Ovary (tissue), 10 donors: ENCODE measurements at places on chromosomes 13 and 19. TPM values are rescaled to one million over a fixed set of nuclear protein-coding genes. Genes with fewer than 3 reads are reported as not detected.

- no peak for DNase-seq
Observed at GRCh38 chr13:96036515-96036914, 16.7 kb downstream of the UGGT2 start.

DNA sequence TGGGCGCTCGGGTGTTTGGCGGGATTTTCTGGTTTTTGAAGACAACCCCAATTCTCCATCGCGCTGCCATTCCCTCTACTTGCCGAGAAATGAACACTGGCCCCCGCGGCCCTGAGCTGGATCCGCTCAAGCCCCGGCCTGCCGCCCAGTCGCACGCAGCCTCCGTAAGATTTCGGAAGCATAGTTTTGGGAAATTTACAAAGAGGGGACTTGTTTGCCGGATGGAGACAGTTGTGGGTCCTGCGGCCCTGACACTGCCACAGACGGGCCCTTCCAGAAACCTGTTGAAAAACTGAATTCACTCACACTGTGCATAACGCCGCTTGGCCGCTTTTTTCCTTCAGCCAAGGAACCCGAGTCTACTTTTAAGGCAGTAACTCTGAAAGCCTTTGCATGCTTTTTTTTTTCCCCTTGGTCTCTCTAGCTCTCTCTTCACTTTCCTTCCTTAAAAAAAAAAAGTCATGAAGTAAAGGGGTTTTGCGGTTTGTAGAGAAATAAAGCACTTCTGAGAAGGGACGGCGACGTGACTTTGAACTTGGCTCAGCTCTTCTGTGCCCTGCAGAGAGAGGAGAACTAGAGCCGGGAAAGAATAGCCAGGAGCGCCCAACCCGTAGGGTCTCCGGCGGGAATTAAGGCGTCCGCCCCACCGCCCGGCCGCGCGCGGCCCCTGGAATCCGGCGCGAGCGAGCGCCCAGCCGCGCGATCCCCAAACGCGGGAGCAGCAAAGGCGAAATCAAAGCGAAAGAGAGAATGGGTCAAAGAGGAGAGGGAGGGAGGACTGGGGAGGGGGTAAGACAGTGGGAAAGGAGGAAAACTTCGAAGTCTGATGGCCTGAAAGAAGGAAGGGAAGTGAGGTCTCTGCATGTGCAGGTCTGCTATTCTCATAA is 3.4 kb upstream of the ZIC2 start:
- no peak for DNase-seq

- no peak for DNase-seq
Observed at GRCh38 chr13:112879283-112879833, 89.7 kb upstream of the MCF2L start.

DNA sequence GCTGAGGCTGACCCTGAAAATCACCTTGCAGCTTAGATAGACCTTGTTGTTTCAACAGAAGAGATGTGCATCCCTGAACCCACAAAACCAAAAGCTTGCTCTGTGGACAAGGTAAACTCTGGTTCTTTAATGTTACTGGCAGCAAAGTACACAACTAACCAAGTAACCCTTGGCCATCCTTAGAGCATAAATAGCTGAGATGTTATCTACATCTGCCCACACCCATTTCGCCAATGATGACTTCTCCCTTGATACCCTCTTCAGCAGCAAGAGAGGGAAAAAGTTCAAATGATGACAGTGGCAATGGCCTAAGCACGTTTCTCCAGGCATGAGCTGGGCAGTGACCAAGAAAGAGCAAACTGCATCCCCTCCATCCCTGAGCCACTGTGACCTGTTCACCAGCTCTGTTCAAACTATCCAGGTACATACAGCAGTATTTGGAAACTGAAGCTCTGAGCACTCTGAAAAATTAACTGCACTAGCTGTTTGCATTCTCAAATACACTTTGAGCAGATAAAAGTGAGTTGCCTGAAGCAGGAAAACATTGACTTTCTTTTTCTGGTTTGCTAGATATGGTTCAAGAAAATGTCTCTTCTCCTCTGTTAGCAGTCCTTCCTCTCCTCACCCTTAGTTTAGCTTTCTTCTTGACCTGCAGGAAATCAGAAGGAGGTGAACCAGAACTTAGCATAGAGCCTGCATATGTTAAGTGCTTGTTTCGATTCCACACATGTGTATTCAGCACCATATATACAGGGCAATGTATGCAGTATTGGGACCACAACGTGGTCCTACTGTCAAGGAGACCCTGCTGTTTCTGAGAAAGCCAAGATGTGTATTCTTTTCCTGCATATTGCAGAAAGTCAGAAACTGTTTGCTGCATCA is 231.7 kb downstream of the FOXO1 start:
- DNase-seq, result no peak

DNA sequence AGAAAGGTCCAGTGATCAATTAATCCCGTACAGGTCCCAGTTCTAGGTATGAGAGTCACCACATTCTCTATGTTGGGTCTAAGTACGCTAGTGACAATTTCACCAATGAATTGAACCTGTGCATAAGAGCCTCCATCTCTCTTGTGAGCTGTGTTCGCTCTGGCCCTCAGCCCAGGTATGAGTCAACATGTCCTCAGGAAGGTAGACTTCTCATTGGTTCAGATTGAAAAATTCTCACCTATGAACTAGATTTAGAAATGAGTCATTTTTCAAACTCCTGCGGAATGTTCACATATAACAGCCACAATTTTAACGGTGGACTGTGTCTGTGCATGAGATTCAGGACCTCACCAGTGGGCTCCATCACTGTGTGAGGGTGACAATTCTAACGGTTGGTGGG is 12.7 kb upstream of the ZNF43 start:
- DNase-seq, result no peak

DNA sequence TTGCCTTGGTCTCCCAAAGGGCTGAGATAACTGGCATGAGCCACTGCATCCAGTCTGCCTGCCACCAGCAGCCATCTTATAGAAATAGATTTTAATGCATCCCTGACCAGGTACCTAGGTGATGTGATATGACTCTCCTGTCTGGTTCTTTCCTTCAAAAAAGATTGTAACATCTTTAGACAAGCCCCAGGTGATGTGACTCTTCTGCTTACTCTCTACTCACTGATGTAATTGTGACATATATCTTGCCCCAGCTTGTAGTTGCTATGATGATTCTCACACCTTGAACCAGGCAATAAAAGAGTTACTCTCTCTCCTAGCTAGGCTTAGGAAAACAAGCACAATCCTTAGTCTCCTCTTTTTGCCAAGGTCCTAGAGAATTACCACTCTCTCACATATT is 30.6 kb upstream of the ZNF681 start:
- no peak for DNase-seq

- DNase-seq, result no peak
Observed at GRCh38 chr19:35740108-35740422, 2.2 kb downstream of the IGFLR1 start.

DNA sequence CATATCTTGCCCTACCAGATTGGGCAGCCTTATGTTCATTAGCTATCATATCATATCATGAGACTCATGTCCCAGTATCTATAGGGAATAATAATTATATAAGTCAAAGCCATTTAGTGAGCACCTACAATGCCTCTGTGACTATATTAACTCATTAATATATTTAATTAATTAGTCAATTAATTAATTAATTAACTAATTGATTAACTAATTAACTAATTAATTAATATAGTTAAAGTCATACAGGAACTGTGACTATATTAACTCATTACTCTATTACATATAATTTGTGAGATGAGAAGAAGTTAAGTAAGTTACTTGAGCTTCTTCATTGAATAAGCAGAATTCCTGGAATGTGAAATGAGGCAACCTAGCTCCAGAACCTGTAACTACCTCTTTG is 588.3 kb upstream of the SLITRK1 start:
- DNase-seq, result no peak

GRCh38 chr19:7512400-7512851 is 3.5 kb upstream of the ZNF358 start:
- DNase-seq, result no peak

DNA sequence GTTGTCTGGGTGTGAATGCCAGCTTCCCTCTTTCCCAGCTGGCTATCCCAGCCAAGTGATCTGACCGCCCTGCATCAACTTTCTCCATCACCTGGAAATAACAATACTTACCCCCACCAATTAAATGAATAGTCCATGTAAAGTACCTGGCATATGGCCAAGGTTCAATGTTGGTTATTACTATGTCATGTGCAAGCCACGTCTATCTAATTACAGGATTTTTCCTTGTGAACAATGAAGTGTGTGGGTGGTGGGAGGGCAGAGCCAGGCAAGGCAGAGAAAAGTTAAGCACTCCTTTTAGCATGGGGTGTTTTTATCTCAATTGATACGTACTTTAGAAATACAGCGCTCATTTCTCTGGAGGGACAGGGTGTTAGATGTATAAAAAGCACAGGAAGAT is 121.1 kb downstream of the NHLRC3 start:
- no peak for DNase-seq

DNA sequence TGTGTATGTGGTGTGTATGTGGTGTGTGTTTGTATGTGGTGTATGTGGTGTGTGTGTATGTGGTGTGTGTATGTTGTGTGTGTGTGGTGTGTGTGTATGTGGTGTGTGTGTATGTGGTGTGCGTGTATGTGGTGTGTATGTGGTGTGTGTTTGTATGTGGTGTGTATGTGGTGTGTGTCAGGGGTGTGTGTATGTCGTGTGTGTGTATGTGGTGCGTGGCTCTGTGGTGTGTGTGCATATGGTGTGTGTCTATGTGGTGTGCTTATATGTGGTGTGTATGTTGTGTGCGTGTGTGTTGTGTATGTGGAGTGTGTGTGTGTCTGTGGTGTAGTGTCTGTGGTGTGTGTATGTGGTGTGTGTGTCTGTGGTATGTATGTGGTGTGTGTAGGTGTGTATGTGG is 62.5 kb upstream of the MEDAG start:
- DNase-seq, result no peak

DNA sequence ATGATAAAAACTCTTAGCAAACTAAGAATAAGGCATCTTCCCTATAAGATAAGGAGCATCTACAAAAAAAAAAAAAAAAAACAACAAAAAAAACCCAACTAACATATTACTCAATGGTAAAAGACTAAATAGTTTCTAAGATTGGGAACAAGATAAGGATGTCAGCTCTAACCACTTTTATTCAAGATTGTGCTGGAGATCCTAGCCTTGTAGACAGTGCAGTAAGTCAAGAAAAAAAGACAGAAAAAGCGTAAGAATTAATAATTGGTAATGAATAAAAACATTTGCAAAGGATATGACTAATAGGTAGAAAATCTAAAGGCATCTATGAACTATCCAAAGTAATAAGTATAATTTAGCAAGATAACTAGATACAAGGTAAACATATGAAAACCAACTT is 33.0 kb downstream of the ZIC2 start:
- no peak for DNase-seq

DNA sequence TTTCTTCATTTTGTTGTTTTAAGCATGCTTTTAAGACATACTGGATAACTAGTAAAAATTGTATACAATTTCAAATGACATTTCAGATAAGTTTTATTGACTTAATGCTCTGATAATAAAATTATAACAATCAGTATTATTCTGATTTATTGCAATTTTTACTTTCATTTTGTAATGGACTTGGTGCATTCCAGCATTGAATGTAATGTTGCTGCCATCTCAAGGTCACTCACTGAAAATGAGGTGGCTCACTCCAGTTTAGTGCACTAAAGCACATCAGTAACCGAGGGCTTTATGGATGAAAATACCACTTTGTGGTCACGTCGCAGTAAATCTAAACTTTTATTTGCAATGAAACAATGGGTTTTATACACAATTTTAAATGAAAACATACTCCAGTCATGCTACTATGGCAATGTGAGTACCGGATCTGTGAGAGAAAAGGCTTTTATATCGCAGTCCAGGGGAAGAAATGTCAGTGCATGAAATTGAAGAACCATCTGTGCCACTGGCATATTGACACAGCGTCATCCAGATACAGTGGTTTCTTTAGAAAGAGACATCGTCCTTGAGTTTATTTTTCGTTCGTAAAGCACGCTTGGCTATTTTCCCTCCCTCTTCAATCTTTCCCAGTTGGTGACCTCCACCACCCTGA is 20.7 kb upstream of the ZNF507 start:
- DNase-seq, result no peak

- no peak for DNase-seq
Observed at GRCh38 chr13:112134391-112135075, 67.6 kb downstream of the SOX1 start.

DNA sequence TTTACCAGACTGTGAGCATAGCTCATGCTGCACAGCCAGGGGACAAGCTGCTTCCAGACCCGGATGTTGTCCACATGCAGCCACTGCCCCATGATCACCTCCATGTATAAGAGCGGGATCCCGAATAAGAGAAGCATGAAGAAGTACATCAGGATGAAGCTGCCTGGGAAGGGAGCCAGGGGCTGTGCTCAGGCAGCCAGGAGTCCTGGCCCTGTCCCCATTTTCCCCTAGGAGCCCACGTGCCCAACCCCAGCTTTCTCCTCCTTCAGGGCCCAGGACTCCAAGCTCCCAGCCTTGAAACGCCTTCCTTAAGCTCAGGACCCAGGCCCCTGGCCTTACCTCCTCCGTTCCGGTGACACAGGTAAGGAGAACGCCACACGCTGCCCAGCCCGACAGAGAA is 69.3 kb downstream of the SLC6A16 start:
- no peak for DNase-seq

DNA sequence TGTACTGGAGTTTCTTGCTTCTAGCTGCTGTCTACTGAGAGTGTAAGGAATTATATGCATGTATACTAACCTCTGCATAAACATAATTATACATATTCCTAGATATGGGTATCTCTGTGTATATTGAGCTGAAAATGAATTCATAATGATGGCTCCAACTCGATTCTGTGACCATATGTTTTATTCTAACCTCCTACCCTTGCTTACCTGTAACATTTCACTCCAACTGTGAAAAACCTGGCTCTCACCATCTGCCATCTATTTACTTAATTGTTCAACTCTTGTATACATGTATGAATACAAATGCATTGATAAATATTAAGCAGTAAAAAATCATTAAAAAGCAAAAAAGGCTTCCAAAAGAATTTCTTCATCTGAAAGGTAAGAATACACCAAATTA is 1729.5 kb upstream of the SPRY2 start:
- DNase-seq, result no peak

Gene TRPC4
- 3.9 TPM for polyA plus RNA-seq

Gene F10
- 41.7 TPM for polyA plus RNA-seq

Gene LHFPL6
- polyA plus RNA-seq, result 102 TPM

Gene PLPPR3
- 0.24 TPM for polyA plus RNA-seq

Gene PET100
- 44.6 TPM for polyA plus RNA-seq

Gene PEAK3
- not detected for polyA plus RNA-seq
